ENCODE measurements at places on chromosomes 1 and 21.

- DNase-seq: no peak
Observed at GRCh38 chr1:194600716-194601115, 1414.3 kb upstream of the B3GALT2 start.

- DNase-seq: no peak
Observed at GRCh38 chr1:192609110-192610079, 26.6 kb upstream of the RGS13 start.

GRCh38 chr1:95323123-95323522 lies 89.1 kb downstream of the RWDD3 start:
- no peak for DNase-seq

GRCh38 chr1:175471039-175471800 lies 272.2 kb downstream of the TNR start:
- no peak for DNase-seq

DNA sequence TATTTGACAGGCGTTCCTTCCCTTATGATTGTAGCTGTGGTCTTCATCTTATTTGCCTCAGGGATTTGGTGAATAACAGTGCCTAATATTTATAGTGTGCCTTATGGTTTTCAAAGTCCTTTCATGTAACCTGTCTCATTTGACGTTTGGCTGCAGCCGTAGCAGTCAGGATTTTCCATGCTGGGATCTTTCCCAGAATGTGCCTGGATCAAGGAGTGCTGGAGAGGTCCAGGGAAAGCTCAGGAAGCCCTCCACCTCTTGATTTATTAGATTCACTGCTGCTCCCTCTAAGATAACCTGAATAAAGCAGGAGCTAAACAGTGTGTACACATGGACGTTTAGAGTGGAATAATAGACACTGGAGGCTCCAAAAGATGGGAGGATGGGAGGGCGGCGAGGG lies 5.2 kb downstream of the C1orf21 start:
- no peak for DNase-seq

DNA sequence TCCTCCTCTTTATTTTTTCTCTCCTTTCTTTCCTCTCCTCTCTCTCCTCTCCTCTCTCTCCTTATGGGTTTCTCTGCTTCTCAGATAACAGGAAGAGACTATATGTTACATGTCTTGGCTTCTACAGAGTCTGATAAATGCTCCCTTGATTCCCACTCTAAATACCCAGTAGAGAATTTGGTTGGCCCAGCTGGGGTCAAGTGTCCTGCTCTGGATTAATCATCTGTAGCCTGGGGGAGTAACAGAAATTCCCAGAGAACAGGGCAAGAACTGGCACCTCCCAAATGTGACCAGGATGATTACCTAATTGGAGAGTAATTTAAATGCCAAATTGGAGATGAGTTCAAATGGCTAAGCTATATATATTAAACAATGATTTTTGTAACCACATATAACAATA lies 146.1 kb upstream of the LMO4 start:
- DNase-seq: no peak

DNA sequence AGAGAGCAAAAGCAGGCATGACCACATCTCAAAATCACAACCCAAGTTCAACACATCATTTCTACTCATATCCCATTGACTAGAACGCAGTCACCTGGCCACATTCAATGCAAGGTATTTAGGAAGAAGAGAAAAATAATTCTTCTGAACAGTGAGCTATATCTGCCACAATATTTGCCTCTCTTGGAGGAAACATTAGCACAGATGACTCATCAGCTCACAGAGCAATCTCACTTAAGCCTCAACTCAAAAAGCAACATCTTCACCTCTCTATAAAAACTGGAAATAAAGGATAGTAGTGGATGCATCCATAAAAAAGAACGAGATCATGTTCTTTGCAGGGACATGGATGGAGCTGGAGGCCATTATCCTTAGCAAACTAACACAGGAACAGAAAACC lies 143.9 kb upstream of the FMN2 start:
- no peak for DNase-seq

- no peak for DNase-seq
Observed at GRCh38 chr1:78678324-78678723, 28.7 kb downstream of the IFI44 start.

- DNase-seq: no peak
Observed at GRCh38 chr1:32696041-32696440, 6.5 kb downstream of the SYNC start.

DNA sequence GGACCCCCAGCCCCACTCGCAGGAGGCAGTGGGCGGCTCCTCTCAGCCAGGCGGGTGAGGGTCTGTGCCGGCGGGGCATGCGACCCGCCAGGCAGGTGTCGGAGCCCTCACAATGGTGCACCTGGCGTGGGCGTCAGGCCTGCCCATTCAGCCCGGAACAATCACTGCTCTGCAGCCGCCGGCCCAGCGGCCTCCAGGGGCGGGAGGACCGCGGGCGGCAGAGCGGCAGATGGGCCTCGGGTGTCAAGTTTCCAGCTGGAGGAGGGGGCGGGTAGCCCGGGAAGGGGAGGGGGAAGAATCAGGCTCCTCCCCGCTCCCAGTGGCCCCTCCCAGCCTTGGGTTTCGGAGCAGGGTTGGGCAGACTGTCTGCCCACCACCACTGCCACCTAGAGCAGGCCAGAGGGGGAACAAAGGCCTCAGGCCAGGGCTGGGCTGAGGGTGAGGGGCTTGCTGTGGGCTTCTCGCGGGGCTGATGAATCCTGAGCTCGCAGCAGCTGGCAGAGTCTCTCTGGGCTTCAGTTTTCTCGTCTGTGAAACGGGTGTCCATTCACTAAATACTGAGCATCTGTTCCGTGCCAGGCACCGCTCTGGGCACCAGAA lies 39.5 kb upstream of the CASZ1 start:
- DNase-seq: peak; percentile 81

- no peak for DNase-seq
Observed at GRCh38 chr1:43944860-43945259, 1.9 kb upstream of the IPO13 start.

- no peak for DNase-seq
Observed at GRCh38 chr1:118388301-118388959, 203.4 kb upstream of the SPAG17 start.

DNA sequence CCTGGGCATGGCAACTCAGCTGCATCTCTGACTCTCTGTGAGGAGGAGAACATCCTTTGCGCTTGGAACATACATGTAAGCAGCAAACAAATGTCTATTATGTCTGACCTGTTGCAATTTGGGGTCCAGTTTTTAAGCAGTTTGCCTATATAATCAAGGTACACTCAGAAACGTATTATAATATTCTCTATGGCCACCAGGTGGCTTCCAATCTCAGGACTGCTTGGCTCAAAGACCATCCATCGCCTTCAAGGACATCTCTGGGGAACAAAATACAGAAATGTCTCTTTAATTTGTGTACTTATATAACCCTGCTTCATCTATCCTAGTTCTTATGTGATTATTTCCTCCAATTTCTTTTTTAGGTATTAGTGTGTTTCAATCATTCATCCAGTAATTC lies 227.2 kb downstream of the OLFM3 start:
- no peak for DNase-seq

GRCh38 chr1:110056285-110056683 lies 14.2 kb downstream of the ALX3 start:
- DNase-seq: no peak
